ENCODE measurements at places on chromosomes 6 and 20.

GRCh38 chr6:129516787-129517186 is 193.2 kb downstream of the ARHGAP18 start:
- DNase-seq, result no peak

DNA sequence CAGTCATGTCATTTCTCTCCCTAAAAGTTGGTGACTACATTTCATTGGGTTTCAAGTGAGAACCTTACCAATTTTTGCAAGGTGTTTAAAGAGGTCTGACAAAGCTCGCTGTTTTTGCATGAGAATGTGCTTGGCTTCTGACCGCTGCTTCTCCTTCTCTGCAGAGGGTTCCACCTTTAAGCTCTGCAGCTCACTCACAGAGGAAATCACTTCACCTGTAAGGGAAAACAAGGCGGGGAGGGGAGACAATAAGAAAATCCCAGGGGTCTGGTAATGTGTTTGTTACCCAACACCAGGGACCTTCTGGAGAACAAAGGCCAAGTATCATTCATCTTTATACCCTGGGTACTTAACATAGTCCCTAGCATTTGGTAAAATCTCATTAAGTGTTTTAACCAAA is 40.0 kb upstream of the LYRM2 start:
- DNase-seq, result no peak

- DNase-seq, result no peak
Observed at GRCh38 chr6:115796829-115797228, 263.9 kb downstream of the FRK start.

DNA sequence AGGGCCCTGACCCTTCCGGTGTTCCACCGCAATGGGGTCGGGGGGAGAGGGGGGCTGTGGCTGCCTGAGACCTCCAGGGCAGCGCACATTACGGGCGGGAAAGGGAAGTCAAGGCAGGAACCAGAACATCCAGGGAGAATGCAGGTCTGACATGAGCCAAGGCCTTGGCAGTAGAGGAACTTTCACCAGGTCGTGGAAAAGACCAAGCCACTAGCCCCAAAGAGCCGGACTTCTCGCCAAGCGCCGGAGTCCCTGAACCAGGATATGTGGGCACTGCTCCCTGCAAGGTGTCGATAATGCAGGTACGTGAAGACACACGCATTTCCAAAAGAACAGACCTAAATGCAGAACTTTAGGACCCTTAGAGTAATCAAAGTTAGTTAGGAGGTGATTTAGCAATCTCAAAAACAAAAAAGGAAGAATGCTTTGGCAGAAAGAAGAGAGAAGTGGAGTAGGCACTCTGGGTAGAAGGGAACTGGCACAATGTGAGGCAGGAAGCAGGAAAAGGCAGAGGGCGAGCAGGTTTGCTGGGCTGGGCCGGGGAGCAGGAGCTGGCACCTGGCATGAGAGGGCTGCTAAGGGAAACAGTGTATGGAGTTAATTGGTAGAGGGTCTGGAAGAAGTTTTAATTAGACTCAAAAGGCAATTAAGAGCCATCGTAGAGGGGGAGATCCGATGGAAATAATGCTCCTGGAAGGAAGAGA is 14.3 kb downstream of the POU3F2 start:
- DNase-seq, result no peak

DNA sequence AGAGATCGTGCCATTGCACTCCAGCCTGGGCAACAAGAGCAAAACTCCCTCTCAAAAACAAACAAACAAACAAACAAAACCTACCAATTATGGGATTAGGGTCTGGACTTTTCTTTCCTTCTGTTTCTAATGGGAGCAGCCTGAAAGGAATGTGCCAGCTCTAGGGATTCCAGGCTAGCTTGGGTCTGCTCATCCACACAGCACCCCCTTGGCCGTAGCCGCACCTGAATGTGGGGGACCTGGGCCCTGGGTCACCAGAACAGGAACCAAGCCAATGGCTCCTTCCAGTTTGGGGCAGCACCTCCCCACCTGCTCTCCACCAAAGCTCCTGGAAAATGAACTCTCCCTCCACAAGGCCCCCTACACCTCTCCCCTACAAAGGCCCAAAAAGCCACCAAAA is 6.7 kb downstream of the CTSZ start:
- no peak for DNase-seq

DNA sequence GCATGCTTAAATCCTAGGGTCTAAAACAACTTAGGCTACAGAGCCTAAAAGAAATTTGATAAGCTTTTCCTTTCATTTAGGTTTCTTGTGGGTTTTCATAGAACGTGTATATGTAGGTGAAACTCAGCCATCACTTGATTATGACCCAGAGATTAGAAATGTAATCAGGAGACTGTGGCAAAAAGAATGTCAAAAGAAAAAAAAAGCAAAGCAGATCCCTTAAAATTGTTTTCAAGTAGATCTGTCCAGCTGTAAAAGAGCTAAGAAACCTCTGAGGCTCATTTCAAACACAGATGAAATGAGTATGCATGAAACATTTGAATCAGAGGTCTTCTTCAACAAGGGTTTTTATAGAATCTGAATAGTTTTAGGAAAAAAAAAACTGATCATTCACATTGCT is 341.3 kb upstream of the PRDM1 start:
- no peak for DNase-seq

GRCh38 chr6:108406943-108407342 is 112.1 kb downstream of the AFG1L start:
- DNase-seq, result no peak

GRCh38 chr6:152268846-152269442 is 368.2 kb downstream of the SYNE1 start:
- DNase-seq, result no peak

DNA sequence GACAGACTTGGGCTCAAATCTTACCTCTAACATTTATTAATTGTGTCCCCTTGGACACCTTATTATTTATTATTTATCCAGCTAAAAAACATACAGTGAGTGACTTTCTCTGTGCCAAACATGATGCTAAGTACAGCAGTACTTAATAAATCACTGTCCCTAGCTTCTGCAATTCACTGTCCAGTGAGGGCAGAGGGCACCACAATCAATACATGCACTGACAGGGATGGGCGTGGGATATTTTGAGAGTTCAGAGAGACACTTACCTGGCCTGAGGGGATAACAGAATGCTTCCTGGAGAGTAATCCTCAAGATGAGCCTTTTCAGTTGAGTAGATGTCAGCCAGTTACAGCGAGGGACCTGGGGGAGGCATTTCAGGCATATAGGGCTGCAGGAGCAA is 9.3 kb upstream of the TAAR2 start:
- no peak for DNase-seq

GRCh38 chr20:44166008-44166407 is 21.0 kb downstream of the JPH2 start:
- peak; percentile 80 for DNase-seq

DNA sequence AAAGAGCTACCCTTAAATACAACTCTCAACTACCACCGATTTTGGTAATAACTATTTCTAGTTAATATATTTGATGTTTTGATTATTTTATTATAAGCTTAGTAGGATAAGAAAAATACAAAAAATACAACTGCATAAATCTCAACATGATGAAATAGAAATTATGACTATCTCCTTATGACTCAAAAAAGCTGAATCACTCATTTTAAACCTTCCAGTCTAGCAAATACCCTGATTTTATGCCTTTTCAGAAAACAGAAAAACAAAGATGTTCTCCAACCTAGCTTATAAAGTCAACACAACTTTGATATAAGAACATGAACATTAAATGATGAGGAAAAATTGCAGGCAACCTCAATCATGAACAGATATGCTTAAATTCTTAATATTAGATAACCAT is 40.2 kb upstream of the DSE start:
- no peak for DNase-seq

DNA sequence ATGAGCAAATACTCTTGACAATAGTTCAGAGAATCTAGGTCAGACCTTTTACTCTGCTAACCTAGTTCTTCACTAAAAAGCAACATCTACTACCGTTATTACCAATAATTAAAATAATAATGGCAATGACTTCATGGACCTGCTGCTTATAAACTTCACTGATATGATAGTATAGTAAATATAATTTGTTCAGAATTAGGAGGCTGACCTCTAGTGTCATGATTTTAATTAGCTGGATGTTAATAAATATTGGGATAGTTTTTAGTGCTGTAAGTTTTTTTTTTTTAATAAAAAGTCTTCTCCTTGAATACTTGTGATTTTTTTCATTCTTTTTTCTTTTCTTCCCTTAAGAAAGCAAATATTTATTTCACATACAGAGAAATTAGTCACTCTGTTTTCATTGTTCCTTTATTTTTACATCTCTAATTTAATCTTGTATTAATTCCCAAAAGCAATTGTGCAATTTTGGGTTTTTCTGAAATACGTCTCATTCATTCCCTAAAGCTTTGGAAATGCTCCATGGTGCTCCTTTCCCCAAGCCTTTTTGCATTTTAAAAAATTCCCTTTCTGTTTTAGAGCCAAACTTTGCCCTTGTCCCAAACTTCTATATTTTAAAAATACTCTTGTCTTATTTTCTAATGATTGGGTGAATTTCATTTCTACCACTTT is 46.6 kb upstream of the UST start:
- no peak for DNase-seq

- no peak for DNase-seq
Observed at GRCh38 chr6:72792692-72793091, 170.8 kb downstream of the KCNQ5 start.

DNA sequence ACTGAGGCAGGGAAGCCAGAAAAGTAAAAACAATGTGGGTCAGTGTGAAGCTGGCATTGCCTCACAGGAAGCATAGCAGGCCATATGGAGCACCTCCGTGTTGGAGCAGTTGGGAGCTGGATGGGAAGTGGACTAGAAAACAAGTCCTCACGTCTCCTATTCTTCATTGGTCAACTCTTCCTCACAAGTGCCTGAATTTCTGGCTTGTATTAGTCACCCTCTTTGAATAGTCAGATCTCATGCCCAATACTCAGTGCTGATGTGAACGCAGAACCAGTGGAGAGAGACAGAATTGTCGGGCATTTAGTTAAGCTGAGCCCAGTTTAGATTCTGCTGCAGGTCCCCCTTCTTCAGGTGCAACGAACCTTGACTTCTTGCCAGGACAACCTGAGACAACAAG is 22.3 kb upstream of the RSPO3 start:
- no peak for DNase-seq

- no peak for DNase-seq
Observed at GRCh38 chr20:32972181-32973076, 31.8 kb downstream of the SUN5 start.

DNA sequence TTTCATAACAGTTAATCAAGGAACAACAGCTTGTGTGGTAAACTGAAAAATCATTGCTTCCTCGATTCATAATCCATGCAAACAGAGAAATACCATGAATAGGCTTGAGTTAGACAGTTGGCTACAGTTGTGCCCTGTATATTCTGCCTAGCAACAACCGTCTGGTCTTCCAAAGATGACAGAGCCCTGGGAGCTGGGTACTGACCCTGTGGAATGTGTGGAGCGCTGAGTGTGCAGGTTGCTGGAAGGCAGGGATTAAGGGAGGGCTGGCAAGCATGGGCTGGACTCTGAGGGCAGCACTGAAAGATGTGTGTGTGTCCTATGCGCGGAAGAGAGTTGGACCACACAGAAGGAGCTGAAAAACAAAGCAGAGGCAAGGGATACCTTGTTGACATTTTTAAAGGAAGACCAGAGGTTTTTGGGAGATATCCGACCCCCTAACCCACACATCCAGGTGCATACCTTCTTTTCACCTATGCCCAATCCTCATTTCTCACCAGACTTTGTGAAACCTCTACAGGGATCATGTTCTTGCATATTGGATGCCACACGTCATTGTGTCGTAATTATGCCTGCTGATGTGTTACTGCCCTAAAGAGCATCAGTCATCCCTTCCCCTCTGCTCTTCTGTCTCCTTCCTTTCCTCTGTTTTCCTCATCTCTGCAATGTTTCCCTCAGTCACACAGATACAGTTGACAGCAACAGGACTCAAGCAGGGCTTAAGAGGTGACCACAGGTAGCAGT is 58.2 kb upstream of the VGLL2 start:
- no peak for DNase-seq

DNA sequence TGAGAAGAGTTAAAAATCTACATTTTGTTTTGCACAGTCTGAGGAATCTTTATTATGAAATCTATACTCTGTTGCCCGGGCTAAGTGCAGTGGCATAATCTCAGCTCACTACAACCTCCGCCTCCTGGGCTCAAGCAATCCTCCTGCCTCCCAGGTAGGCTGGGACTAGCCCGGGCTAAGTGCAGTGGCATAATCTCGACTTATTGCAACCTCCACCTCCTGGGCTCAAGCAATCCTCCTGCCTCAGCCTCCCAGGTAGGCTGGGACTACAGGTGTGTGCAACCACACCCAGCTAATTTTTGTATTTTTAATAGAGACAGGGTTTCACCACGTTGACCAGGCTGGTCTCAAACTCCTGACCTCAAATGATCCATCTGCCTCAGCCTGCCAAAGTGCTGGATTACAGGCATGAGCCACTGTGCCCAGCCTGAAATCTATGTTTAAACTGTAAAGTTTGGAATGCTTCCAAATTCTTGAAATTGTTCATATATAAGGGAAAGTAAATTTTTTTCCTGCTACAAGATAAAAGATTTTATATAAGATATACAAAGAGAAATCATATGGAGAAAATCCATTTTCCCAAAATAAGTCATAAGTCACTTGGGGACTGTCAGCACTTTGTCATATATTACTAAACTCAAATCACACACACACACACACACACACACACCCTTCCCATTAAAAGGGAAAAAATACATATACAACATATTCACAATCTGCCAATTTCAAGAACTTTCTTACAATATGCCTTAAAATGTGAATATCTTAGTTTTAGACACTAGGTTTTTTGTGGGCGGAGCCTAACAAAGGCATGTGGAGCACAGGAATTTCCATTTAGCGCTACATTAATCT is 19.4 kb downstream of the PTPRK start:
- DNase-seq, result no peak

DNA sequence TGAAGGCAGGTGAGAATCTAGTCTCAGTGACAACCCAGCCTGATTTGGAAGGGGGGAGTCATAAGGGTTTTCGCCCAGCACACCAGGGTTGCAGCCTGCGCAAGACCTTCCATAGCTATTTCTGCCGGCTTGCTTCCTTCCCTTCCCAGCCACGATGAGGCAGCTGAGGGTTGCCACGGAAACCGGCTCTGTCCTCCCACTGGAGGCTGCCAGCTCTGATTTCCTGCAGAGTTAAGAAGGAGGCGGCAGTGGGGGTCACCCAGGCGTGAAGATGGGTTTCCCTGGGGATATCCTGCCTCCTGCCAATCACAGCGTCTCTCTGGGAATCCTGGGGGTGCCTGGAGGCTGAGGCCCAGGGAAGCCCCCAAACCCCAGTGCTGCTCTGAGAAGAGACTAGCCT is 23.1 kb upstream of the KCNB1 start:
- peak; percentile 79 for DNase-seq

DNA sequence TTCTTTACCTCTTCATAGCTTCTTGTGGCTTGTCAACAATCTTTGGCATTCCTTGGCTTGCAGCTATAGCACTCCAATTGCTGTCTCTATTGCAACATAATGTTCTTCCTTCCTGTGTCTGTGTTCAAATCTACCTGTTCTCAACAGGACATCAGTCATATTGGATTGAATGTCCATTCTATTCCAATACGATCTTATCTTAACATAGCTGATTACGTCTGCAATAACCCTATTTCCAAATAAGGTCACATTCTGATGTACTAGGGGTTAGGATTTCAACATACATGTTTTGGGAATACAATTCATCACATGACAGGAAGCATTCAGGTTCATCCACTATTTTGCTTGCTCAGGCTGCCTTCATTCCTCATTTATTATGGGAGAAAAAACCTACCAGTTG is 684.4 kb upstream of the CITED2 start:
- no peak for DNase-seq
